ENCODE measurements at places on chromosomes 5 and 9. TPM values are rescaled to one million over a fixed set of nuclear protein-coding genes. Genes with fewer than 3 reads are reported as not detected.

GRCh38 chr5:138960145-138960692, 85.1 kb upstream of the LRRTM2 start:
- no peak for DNase-seq

DNA sequence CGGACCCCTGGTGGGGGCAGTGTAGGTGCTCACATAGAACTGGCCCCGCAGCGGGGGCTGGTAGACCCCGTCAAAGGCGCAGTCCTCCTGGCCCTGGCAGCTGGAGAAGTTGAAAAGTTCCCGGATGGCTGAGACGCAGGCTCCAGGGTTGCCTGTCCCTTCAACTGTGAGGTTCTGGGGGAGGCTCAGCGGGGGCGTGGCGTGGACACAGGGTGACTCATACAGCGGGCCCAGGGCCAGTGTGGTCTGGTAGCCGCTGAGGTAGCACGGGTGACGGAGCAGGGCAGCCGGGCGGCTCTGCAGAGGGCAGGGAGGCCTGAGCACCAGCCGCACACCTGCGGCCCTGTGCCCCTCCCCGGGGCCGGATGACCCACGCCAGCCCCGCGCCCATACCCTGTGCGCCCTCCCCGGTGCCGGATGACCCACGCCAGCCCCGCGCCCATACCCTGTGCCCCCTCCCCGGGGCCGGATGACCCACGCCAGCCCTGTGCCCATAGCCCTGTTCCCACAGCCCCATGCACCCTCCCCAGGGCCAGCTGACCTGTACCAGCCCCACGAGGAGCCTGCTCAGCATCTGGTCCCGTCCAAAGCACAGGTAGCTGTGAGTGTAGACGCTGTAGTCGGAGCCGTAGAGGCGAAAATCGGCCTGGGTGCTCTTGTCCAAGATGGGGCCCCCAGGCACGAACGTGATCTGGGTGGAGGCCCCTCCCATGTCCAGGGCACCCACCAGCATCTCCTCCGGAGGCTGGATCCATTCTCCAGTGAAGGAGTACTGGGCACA, 5.0 kb downstream of the ENTPD8 start:
- DNase-seq: no peak

GRCh38 chr9:129834489-129835127, 467 bp downstream of the C9orf78 start:
- DNase-seq: peak; percentile 28

DNA sequence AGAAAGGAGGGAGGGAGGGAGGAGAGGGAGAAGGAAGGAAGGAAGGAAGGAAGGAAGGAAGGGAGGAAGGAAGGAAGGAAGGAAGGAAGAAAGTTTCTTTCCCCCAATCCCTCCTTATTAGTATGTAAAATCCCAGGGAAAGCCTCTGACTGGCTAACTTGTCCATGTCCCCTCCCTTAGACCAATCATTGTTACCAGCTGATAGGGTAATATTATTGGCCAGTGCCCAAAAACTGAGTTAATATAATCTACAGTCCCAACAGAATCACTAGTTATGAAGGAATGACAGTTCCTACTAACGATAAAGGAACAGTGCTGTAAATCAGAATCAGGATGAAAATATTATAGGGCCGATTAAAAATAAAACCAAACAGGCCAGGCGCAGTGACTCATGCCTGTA, 53.6 kb upstream of the CCNG1 start:
- DNase-seq: no peak

The SH2D3C gene
- total RNA-seq: 27.2 TPM

The DMGDH gene
- total RNA-seq: 2.2 TPM

DNA sequence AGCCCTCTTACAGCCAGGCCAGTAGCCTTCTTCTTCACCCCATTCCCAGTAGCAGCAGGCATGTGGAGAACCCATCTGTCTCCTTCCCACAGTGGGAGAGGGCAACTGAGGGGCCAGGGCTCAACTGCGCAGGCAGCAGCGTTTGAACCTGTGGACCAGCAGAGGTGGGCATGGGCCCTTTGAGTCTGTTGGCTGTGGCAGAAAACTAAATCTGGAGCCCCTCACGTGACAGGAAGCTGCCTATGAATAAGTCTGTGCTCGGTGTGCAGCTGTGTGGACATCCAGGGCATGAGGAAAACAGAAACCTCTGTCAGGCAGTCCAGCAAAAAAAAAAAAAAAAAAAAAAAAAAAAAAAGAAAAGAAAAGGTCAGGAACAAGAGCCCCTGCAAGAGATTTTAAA, 189.2 kb upstream of the NR3C1 start:
- DNase-seq: no peak

DNA sequence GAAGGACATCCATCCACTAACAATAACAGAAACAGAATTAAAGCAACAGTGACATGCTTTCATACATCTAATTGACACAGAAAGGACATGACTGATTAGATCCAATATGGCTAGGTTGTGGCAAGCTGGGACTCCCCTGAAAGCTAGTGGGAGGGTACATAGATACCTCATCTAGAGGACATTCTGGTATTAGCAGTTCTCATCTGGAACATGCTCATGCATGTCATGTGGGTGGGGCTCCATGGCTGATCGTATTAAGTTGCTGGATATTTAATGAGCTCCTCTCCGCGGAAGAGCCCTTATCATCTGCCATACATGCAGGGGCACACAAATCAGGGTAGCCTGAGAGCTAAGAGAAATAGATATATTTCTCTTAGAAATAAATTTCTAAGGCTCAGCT, 358.9 kb downstream of the ICE1 start:
- DNase-seq: no peak

The OBP2B gene
- total RNA-seq: not detected

- DNase-seq: no peak
Observed at GRCh38 chr5:170289121-170289520, 8.5 kb downstream of the LCP2 start.

DNA sequence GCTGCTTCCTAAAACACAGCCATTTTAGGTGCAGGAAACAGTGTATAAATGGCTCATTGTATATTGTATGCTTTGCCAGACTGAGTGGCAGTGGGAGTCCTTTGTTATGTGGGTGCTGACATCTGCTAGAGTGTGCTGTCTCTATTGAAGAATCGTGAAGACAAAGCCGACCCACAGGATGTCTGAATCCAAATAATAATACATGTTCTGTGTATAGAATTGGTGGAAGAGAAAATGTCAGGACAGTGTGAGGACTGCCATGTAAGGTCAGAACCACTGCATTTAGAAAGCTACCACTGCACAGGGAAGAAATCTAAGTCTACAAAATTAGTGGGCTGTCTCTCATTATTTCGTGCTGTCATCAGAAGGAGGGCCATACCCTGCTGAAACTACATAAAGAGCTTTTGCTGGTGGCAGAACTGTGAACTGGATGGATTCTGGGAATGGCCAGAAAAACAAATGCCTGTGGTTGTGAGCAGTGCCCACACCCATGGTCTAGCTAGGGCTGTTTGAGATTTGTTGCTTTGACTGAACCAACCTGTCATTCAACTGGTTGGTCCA, 2.5 kb downstream of the IL7R start:
- DNase-seq: no peak

The SLC6A19 gene
- total RNA-seq: not detected

The CCL27 gene
- total RNA-seq: not detected

The PCDHGB4 gene
- 0.08 TPM for total RNA-seq

GRCh38 chr5:122351416-122352157, 39.5 kb downstream of the SNCAIP start:
- no peak for DNase-seq

- no peak for DNase-seq
Observed at GRCh38 chr9:84501587-84501986, 161.0 kb upstream of the SLC28A3 start.

The PHF24 gene
- total RNA-seq: not detected

DNA sequence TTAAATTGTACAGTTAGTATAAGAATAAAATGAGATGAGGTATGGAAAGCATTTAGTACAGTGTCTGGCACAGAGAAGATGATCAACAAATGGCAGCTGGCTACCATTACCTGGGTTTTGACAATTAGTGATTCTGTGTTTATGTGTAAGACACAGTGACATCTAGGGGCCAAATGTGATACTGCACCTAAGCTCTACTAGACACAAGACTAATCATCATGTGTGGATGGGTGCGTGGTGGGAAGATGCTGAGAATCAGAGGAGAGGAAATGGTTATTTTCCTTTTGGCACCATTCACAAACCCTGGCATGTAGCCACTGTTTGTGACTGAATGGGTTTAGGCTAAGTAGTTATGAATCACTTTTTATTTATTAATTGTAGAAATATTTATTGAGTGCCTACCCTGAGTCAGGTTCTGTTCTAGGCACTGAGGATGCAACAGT, 109.8 kb upstream of the TBC1D2 start:
- no peak for DNase-seq

DNA sequence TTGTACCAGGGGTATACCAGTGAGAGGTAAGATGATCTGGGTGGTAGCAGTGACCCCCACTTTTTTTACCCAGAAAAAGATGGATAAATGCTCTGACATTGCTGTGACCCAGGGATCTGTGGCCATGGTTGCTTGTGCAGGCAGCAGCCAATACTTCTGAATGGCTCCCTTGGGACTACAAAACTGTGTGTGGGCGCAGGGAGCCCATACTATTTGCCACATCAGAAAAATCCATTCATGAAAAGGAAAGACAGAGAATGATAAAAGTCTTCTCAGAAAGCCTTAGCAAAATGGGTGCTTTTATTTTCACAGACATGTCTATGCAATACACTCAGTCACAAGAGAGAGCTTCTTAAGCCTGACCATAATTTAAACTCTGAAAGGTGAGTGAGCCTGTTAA, 37.3 kb upstream of the ALDOB start:
- no peak for DNase-seq

The STKLD1 gene
- total RNA-seq: 0.72 TPM

DNA sequence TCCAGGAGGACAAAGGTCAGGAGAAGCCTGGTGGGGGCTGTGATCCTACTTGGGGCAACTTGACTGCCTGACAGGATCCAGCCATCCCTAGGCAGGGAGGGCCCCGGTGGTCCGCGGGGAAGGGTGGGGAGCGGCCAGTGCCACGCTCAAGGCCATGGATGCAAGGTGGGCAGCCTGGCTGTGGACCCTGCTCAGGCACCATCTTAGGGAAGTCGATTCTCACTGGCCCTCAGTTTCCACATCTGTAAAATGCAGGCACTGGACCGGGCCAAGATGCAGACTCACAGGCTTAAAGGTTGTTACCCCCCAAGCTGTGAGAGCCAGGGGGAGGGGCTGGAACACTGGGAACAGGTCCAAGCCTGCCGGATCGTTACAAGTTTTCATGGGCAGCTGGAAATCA, 8.7 kb upstream of the DOLPP1 start:
- no peak for DNase-seq

GRCh38 chr5:119402081-119402480, 46.3 kb downstream of the TNFAIP8 start:
- DNase-seq: no peak

The LHX3 gene
- total RNA-seq: 0.18 TPM

GRCh38 chr9:72133365-72134035, 15.7 kb upstream of the GDA start:
- no peak for DNase-seq

DNA sequence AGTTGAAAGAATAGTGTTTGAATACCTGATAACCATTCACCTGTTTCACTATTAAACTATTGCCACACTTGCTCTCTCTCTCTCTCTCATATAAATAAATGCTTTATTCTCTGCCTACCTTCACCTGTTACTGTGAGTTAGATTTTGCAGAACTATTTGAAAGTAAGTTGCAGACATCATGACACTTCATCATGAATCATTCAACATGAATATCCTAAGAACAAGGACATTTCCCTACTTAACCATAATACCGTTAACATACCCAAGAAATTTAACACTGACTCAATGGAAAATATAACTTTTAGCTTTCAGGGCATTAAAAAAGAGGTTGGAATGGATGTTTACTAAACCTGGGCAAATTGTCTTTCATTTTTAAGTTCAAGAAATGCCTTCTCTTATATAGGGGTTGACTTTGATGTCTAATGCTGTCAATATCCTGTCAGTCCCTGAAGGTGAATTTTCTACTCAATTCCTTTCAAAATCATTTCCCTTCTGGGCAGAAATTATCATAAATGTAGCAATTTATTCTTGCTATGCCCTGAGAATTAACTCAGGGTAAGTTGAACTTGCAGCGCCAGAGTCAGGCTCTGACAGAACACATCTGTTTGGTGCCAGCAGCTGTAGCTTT, 582.6 kb upstream of the TLE4 start:
- no peak for DNase-seq

The CRB2 gene
- total RNA-seq: not detected

- no peak for DNase-seq
Observed at GRCh38 chr9:134403292-134403681, 77.0 kb downstream of the RXRA start.

The SLCO6A1 gene
- not detected for total RNA-seq

DNA sequence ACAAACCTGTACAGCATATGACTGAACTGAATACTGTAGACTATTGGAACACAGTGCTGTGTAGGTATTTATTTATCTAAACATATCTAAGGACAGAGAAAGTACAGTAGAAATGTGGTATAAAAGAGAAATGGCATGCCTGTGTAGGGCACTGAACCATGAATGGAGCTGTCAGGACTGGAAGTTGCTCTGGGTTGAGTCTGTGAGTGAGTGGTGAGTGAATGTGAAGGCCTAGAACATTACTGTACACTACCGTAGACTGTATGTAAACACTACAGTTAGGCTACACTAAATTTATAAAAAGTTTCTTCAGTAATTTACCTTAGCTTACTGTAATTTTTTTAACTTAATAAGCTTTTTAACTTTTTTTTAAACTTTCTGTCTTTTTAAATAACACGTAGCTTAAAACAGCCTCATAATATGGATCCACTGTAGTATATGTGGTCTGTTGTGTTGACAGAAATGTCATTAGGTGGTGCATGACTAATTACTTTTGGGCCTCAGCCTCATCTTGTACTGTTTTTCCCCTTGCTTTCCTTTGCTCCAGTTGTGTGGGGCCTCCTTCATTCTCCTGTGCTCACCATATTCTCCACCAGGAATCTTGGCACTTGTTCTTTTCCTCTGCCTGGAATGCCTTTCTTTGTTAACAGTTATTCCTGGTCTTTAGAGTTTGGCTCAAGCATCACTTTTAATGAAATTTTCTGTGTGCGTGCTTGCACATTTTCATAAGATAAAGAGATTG, 8.8 kb downstream of the SPIN1 start:
- DNase-seq: no peak

The PAEP gene
- not detected for total RNA-seq

The FOXD4L4 gene
- total RNA-seq: not detected

GRCh38 chr5:175356428-175356827, 87.6 kb downstream of the DRD1 start:
- no peak for DNase-seq

- no peak for DNase-seq
Observed at GRCh38 chr9:74478606-74479005, 18.5 kb upstream of the RORB start.

- DNase-seq: peak; percentile 47
Observed at GRCh38 chr9:33445389-33446239, 1.8 kb downstream of the AQP3 start.

The FCN2 gene
- not detected for total RNA-seq

DNA sequence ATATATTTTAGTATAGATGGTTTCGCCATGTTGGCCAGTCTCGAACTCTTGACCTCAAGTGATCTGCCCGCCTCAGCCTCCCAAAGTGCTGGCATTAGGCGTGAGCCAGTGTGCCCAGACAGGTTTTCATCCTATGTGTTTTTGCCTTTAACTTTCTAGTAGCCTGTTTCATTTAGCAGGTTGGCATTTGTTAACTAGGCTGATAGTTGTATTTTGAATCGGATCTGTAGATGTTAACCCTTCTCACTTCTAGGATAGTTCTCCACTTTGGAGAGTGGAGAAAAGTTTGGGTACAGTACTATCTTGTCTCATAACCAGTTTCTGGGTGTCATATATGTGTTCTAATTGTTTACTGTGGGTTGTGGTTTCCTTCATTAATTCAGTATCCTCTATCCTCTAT, 7.3 kb upstream of the FGF18 start:
- DNase-seq: no peak

Data from T-helper 17 cell (primary cell).